ENCODE measurements at places on chromosomes 13 and 19. TPM values are rescaled to one million over a fixed set of nuclear protein-coding genes. Genes with fewer than 3 reads are reported as not detected.

ATXN8OS gene
- not detected for total RNA-seq

CACNA1A gene
- 0.74 TPM for total RNA-seq

COMP gene
- not detected for total RNA-seq

CD33 gene
- 0.65 TPM for total RNA-seq

STAP2 gene
- 9.1 TPM for total RNA-seq

DNA sequence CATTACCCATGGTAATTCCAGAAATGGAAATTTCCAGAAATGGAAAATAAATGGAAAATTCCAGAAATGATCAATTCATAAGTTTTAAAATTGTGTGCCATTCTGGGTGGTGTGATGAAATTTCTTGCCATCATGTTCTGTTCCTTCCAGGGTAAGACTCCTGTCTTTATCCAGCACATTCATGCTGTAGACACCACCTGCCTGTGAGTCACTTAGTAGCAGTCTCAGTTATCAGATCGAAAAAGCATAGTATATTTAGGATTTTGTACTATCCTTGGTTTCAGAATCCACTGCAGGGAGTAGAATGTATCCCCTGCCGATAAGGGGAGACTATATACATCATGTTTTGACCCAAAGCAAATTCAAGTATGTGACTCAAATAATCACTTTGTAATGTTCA, 26.7 kb upstream of the CSNK1A1L start:
- no peak for DNase-seq

DNA sequence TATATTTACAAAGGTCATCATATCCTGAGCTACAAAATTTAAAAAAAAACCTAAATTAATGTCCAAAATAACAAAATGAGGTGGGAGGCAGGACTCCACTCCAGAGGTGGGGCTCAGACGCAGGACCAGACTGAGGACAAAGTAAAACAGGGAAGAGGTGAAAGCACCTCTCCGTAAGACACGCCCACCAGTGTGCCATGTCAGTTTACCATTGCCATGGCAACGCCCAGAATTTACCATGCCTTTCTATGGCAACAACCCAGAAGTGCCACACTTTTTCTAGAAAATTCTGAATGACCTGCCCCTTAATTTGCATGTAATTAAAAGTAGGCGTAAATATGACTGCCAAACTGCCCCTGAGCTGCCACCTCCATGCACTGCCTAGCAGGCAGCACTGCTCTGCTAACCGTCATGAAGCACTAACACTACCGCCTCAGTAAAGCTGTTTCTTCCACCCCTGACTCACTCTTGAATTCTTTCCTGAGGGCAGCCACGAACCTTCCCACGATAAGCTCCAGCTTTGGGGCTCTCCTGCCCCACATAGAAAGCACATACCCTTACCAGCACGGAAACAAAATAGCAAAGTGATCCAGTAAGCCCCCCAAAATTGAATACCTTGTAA, 22.3 kb upstream of the PDCD5 start:
- DNase-seq: no peak

DNA sequence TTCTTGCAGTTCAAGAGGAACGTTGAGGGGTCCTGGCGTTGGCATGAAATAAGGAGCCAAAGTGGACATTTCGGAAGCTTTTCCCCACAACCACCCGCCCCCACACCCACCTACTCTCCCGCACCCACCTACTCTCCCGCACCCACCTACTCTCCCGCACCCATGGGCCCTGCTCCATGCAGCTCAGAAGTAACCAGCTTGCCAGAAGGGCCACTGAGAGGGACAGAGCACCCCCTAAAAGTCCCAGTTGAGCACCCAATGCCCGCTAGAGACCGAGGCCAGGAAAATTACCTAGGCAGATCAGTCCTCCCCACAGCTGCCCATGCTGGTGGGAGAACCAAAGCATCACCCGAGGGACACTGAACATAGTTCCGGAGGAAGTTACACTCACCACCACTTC, 11.8 kb downstream of the VSTM2B start:
- no peak for DNase-seq

- no peak for DNase-seq
Observed at GRCh38 chr13:31134039-31134711, 27.5 kb downstream of the HSPH1 start.

Measured in activated CD4-positive, alpha-beta memory T cell treated with anti-CD3 and anti-CD28 coated beads for 36 hours (primary cell).